G401 (cell line): ENCODE measurements at places on chromosomes 3 and 15.
A peak's percentile ranks its signal among the peaks of the same experiment; 100 is the strongest.

DNA sequence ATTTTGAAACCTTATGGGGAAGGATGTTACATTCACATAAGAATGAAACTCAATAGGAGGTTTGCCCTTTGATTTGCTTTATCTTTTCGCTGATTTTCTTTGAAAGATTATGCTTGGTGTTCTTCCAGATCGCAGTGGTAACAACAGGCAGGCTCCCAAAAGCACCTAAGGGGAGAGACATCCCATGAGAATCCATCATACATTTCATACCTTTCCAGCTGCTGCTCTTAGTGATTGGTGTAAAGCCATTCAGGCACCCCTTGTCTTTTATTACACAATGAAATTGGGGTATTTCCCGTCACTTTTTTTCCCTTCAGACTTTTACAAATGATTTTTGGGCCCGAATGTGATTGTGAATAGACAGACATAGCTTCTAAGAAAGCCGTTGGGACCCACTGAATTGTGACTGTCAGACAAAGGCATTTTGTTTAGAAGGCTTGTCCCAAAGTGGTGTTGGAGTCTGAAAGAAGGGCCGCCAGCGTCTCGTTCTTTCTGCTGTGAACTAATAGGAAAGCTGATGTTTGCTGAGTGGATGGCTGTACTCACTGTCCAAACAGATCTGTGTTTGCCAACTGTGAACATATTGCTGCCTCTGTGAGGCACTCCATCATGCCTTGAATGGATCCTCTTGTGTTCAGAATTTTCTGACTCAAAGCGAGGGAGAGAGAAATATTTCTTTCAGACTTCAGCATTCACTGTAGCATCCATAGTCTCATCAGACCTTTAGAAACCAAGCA is 164.3 kb downstream of the FNDC3B start:
- peak; percentile 66 for DNase-seq

DNA sequence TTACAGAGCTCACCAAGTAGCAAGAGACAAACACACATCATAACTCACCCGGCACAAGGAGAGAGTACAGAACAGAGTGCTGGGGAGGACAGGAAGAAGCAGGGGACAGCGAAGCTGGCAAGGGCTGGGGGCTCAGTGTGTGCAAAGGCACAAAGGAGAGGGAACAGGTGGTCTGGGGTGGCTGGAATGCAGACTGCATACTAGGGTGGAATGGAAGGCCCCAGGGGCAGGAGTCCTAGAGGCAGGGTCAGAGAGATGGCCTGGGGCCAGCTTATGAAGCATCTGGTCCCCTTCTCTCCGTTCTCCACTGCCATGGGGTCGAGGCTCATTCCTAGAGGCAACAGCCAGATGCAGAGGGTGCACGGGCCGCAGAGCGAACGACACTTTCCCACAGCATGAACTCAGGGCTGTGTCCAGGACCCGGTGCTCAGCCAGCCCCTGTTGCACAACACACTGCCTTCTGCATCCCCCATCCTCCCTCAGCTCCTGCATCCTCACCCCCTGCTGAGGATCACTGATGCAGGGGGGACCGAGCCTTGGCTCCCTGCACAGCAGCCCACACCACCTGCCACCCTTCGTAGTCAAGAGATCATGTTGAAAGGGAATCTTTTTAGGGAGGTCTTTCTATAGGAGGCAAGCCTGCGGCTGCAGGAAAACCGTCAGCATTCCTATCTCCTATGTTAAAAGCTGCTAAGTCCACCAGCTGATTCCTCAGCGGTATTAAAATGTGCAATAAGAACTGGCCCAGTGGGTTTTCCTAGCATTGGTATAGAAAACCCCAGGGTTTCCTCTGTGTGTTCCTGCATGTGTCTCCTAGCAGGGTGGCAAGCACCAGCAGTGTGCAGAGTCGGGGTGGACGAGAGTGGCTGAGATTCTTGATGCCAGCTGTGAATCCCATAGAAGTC is 293.5 kb downstream of the UACA start:
- no peak for DNase-seq

GRCh38 chr3:55813268-55814097 is 326.4 kb upstream of the WNT5A start:
- no peak for DNase-seq

- no peak for DNase-seq
Observed at GRCh38 chr3:43854283-43854682, 163.5 kb downstream of the ABHD5 start.

DNA sequence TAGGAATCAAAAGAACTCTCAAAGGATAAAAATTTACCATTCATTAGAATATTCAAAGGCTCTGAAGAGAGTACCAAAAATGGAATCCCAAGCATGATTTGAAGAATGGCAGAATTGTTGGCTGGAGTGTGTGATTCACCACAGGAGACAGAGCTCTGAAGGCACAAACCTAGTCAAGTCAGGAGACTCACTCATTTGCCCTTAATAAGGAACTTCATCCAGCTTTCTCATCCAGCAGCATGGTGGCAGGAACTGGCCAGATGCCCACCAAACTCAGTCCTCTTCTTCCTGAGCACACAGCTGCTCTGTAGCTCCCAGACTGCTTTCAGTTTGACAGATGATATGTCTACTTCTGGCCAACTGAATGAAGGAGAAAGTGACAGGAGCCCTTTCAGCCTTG is 16.5 kb upstream of the HEG1 start:
- DNase-seq: no peak

- no peak for DNase-seq
Observed at GRCh38 chr3:52705438-52705687, 228 bp downstream of the GLT8D1 start.

DNA sequence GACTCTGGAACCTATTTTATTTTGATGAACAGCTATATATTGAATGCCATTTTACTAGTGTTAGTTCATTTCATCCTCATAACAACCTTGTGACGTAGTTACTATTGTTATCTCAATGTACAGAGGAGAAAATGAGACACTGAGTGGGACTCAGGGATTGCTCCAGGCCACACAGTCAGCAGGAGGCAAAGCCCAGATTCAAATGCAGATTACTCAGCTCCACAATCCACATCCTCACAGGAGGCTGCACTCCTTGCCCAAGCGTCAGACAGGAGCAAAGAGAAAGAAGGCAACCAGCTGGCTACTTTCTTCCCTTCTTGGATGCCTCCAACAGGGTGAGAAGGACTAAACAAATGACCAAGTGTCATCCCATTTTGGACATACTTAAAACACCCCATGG is 92.0 kb upstream of the CCDC54 start:
- no peak for DNase-seq

- peak; percentile 68 for DNase-seq
Observed at GRCh38 chr3:454986-455385, 258.4 kb downstream of the CHL1 start.

DNA sequence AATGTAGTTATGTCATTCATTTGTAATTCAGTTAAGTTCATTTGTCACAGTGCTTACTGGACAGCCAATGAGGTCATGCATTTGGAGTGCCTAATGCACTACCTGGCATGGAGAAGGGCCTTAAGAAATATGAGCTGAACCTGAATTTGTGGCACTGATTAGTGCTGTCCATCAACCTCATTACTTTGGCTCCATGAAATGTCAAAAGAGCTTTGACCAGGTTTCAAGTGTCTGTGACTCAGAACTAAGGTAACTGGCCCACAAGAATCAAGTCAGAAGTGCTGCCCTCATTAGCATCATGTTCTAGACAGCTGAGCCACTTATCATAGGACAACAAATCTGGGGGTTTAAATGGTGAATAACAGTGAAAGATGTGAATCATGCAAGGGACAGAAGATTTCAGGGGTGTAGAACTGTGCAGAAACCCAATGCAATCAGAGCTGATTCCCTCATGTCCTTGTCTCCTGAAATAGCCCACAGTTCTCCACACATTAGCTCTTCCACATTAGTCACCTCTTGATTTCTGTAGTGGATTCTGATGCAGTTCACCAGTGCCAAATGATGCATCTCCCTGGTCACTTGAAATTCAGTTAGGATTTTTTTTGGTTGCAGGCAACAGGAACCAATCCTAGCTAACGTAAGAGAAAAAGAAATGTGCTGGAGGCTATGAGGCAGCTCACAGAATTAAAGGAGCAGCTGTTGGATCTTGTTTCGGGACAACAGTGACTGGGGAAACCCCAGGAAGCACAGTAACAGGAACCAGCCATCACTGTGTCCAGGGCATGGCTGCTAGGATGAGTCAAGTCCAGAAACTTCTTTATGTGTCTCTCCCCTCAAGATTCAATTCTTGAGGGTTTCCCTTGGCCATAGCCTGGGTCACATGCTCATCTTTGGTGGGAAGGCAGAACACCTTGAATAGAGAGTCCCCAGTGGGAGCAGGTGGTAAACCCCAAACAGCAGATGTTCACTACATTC is 38.7 kb downstream of the CHST2 start:
- no peak for DNase-seq

GRCh38 chr3:146250449-146251382 is at the start of gene PLSCR4:
Gene PLSCR4, minus strand, starts transcription at chr3:146251105. Its CDS starts 29,034 bp downstream, at chr3:146222071.
- DNase-seq: peak; percentile 43

GRCh38 chr15:36447373-36447772 is 132.1 kb upstream of the CDIN1 start:
- DNase-seq: no peak

DNA sequence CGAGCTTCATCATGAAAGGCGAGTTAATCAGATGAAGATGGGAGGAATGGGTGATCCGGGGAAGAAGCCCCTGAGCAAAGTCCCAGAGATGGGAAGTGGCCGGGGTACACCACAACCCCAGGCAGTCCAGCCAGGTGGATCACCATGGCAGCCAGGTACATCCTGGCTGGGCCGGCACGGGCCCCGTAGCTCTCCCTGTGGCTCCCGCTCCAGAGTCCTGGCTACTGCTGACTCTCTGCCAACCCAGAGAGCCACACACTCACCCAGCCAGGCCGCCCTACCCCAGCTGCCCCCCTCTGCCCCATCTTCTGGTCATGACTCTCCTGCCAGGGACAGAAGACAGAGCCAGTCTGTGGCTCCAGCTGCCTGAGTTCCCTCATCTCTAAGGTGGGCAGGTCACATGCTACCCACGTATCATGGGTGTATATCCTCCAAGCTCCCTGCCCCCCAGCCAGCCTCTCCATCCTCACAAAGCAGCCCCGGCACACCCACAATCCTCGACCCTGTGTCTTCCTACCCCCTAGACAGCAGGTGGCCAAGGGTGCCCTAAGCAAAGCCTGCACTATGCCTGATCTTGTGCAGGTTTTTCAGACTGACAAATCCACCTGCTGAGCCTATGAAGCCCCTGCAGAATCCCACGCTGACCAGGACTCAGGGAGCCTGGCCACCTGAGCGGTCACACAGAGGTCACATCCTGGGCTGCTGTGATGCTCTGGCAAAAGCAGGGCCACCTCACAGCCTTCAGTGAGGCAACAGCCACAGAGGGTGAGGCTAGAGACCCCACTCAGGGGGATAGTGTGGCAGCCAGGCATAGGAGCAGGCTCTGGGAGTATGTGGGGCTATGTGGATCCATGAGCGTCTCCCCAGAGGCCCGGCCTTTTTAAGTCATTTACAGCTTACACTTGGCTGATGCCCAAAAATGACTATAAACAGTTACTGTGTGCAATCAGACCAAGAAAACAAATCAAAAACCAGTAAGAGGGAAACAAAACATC is 13.2 kb downstream of the XXYLT1 start:
- peak; percentile 12 for DNase-seq

DNA sequence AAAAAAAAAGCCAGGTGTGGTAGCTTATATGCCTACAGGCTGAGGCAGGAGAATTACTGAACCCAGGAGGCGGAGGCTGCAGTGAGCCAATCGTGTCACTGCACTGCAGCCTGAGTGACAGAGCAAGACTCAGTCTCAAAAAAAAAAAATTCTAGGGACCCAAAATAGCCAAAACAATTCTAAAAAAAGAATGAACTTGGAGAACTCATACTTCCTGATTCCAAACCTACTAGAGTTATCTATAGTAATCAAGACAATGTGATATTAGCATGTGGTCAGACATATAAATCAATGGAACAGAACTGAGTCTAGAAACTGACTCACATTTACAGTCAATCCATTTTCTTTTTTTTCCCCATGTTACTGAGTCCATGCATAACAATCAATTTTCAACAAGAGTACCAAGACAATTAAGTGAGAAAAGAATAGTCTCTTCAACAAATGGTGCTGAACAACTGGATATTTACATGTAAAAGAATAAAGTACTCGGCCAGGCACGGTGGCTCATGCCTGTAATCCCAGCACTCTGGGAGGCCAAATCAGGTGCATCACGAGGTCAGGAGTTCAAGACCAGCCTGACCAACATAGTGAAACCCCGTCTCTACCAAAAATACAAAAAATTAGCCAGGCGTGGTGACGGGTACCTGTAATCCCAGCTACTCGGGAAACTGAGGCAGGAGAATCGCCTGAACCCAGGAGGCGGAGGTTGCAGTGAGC is 11.9 kb downstream of the PRKAR2A start:
- DNase-seq: no peak

- no peak for DNase-seq
Observed at GRCh38 chr3:6989608-6990291, 128.8 kb downstream of the GRM7 start.

- DNase-seq: no peak
Observed at GRCh38 chr3:10647376-10647775, 142.0 kb upstream of the ATP2B2 start.
